ENCODE measurements at places on chromosomes 3 and 15.

DNA sequence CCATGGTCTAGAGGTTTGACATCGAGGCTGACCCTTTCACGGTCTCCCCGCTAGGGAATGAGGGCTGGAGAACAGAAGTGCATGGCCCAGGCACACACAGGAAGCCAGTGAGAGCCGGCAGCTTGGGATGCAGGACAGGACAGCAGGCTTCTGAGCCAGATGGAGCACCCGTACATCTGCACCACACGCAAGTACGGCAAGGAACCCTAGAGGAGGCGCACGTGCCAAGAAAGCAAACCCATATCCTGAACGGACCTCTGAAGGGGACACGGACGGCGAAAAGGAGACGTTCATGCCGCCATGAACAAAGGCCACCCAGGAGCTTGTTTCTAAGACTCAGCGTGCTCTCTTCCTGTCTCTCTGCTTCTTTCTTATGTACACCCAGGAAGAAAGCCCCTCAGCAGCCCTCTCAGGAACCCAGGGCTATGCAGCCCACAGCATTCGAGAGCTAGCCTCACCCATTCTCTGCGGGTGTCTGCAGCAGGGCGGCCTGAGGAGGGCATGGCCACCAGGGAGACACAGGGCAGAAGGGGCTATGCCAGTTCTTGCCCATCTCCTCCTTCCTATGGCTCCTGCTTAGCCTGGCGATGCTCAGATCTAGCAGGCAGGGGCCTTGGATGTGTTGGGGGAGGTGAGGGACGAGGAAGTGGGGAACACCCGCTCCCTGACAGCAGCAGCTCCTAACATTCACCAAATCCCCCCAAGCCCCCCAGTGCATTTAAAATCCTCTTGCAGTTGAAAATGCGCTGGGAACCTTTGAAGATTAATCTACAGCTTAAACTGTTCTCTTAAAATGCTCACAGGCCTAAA, 81.3 kb downstream of the PCSK6 start:
- no peak for DNase-seq

- DNase-seq: no peak
Measured at GRCh38 chr15:77992356-77993222, 84.9 kb downstream of the TBC1D2B start.

DNA sequence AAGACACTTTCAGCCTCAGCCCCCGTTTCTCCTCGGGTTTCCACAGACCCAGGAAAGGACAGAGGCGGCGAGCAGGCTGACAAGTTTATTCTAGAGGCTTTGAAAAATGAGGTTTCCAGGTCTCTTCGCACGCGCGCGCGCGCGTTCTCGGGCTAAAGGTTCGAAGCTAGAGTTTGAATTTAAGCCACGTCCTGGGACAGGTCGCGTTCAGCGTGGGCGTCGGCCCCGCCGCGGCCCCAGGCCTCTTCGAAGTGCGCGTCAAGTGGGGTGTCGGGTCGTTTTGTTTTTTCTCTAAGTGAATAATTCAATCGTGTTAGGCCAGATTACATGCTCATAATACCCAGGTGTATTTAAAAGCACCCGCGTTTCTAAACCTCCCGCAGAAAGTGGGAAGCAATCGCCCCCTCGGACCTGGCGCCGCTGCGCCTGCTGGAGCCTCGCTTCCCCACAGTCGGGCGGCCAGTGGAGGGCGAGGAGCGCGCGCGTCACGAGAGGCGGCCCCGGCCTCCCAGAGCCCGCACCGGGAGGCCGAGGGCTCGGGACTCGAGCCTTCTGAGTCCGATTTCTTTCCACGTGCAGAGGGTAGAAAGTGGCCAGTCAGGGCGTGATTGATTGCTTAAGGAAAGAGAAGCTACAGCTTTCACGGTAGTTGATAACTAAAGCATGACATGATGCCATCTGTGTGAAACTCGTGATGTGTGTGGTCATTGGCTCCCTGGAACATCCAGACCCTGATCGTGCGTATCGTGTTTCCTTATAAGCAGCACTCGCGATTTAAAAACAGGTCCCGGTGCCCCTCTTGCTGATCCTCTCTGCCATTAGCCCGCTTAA, 15.8 kb upstream of the SOX2 start:
- DNase-seq: no peak

- no peak for DNase-seq
Measured at GRCh38 chr3:37694284-37694675, 167.4 kb upstream of the CTDSPL start.

DNA sequence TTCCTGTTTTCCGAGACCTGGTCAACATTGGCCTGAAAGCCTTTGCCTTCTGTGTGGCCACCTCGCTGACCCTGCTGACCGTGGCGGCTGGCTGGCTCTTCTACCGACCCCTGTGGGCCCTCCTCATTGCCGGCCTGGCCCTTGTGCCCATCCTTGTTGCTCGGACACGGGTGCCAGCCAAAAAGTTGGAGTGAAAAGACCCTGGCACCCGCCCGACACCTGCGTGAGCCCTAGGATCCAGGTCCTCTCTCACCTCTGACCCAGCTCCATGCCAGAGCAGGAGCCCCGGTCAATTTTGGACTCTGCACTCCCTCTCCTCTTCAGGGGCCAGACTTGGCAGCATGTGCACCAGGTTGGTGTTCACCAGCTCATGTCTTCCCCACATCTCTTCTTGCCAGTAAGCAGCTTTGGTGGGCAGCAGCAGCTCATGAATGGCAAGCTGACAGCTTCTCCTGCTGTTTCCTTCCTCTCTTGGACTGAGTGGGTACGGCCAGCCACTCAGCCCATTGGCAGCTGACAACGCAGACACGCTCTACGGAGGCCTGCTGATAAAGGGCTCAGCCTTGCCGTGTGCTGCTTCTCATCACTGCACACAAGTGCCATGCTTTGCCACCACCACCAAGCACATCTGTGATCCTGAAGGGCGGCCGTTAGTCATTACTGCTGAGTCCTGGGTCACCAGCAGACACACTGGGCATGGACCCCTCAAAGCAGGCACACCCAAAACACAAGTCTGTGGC, 16.9 kb downstream of the TMEM43 start:
- DNase-seq: no peak

GRCh38 chr3:5022966-5023776, 43.9 kb downstream of the BHLHE40 start:
- no peak for DNase-seq

- DNase-seq: no peak
Measured at GRCh38 chr3:126156468-126156867, 23.9 kb downstream of the ALDH1L1 start.

GRCh38 chr3:155416500-155417118, 123.1 kb upstream of the STRIT1 start:
- DNase-seq: no peak

DNA sequence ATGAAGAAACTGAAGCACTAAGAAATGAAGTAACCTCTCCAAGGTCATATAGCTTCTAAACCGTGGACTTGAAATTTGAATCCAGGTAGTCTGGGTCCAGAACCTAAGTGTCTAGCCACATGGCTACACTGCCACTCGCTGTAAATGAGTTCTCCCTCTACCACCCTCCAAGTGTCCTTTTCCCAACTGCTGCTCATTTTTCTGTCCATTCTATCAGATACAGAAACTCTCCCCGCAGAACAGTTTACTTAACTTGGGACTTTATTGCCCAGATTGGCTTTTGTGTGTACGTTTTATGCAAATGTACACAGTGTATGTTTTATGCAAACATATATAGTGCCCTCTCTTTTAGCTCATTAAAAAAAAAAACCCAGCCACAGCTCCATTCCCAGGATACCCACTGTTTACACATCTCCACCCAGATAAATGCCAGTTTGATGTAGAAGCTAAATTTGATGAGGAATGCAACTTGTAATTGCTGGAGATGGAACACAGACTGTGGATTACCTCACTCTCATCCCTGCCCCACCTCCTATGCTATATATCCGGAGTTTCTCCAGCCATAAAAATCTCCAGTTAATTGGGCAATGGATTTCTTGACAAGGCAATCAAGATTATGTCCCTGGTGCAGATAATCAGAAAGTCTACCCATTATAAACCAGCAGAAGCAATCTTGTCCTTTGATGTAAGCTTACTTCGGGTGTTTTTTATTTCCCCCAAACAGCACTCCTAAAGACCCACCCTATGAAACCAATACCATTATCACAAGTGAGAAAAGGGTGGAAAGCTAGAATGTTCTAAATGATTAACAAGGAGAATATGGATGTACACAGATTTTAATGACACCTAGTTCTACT, 42.0 kb downstream of the THBS1 start:
- no peak for DNase-seq

DNA sequence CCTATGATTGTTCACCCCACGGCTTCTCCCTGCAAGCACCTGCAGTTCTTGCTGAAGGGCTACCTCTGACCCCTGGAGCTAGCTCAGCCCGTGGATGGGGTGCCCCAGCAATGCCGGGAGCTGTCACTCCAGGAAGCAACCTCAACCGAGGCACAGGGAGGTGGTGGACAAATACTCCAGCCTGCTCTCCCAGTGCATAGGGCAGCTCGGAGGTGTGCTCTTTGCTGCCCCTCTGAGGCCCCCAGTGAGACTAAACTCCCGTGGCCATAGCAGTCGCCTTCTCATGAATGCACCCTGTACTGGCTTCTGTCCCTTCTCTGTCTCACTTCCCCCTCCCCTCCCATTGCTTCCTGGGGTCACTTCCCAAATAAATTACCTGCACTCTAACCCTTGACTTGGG, 48.5 kb downstream of the LINGO1 start:
- DNase-seq: peak; percentile 16

GRCh38 chr3:49653621-49654020, 20.5 kb upstream of the APEH start:
- DNase-seq: no peak

GRCh38 chr3:122668930-122669730, 11.5 kb upstream of the PARP14 start:
- DNase-seq: peak; percentile 66
